ENCODE measurements at places on chromosomes 3 and 15.

- no peak for DNase-seq
Measured at GRCh38 chr3:57689367-57690053, 3.4 kb downstream of the DENND6A start.

- no peak for DNase-seq
Measured at GRCh38 chr3:183117056-183117455, 17.8 kb upstream of the MCCC1 start.

DNA sequence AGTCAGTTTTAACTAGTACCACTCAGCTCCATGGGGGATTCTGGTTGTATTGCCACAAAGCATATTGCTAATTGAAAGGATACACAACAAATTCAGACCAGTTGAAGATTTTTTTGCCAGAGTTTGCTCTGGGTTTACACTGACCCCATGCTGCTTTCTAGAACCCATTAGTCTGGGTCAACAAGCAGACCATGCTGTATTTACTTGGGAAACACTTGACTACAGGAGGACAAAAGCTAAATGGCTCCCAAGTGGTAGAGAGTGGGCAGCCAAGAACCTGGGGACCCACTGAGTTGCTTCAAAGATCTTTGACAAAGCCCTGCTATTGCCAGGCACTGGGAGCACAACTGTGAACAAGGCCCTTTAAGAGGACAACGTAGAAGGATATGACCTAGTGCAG lies 86.8 kb upstream of the PSMD6 start:
- no peak for DNase-seq

GRCh38 chr15:91520850-91521249 lies 332.7 kb upstream of the SLCO3A1 start:
- DNase-seq = no peak

GRCh38 chr3:52313774-52314188 lies 2.3 kb upstream of the DNAH1 start:
- DNase-seq = no peak

- DNase-seq = no peak
Measured at GRCh38 chr3:23219552-23219951, 16.4 kb downstream of the UBE2E2 start.

- no peak for DNase-seq
Measured at GRCh38 chr3:173869766-173870165, 472.2 kb downstream of the NLGN1 start.

DNA sequence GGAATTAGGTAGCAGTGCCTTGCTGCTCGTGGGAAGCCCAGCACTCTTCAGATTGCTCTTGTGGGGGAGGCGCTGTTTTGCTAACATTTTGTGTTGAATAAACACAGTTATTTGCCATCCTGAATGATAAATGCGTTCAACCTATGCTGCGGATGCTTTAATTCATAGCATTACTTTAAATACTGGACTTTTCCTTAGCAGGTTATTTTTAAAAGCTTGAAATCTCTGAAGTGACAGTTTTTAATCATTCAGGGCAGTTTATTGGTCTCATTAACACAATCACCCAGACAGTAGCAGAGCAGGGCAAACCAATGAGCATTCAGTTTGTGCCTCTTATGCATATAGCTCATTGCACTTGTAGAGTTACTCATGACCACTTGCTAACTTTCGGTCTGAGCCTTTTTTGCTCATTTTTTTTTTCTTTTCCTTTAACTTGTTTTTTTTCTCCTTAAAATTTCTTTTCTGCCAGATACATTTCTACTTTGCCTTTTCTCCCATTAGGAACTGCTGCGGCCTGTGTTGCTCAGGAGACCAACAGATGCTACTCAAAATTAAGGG lies 5.2 kb downstream of the CACNA2D3 start:
- DNase-seq = no peak

DNA sequence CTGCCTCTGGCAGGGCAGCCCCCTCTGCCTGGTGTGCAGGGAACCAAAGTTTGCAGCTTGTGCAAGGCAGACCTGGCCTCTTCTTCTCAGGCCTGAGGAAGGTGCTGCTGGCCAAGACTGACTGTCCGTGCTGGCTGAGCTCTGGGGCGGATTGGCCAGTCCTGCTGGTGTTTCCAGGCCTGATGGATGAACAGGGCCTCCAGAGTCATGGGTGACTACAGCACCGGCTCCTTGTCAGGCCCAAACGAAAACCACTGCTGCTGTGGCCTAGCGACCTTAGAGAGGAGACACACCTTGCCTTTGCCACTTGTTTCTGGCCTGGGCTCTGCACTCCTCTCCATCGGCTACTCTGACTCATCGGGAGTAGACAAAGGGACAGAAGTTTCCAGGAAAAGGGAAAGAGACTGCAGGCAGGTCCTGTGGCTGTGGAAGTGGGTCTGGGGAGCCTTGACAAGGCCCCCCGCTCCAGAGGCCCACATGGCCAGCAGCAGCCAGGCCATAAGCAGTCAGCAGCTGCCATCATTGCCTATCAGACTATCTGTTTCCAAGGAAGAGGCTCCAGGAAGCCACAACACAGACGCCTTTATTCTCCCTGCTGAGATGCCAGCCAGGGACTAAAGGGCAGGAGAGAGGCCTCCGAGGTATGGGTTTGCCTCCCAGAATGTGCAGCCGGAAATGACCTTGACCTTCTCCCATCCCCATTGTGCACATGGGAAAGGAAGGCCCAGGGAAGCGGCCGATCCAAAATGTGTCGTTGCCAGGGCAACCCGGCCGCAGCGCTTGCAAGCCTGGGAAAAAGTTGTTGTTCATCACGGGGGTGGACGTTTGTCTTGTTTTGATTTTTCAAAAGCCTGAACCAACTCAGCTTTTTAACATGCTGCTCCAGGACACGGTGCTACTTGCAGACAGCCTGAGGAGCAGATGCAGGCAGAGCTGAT lies 160.5 kb downstream of the CHSY1 start:
- DNase-seq = no peak

DNA sequence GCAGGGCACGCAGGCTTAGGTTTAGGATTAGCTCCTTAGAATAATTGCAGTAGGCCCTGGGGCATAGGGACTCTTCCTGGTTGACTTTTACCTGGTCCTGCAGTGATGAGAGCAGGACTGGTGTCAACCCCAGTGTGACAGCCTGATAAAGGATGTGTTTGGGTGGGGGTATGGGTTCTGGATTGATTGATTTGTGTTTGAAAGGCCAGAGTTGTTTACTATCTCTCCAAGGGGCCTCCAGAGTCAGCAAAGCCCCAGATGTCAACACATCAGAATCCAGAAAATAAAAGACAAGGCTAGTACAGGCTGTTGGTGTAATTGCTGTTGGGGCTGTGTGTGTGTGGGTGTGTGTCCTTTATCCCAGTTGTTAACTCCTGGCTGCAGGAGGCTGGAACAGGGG lies 122.3 kb downstream of the CHRNA7 start:
- no peak for DNase-seq

GRCh38 chr3:149494759-149495580 lies 20.5 kb downstream of the TM4SF4 start:
- peak; percentile 40 for DNase-seq

GRCh38 chr3:40116478-40117177 lies 192.9 kb upstream of the EIF1B start:
- peak; percentile 79 for DNase-seq

GRCh38 chr15:85766001-85766831 lies 28.5 kb downstream of the KLHL25 start:
- DNase-seq = peak; percentile 17

GRCh38 chr3:183845090-183845489 lies 19.7 kb upstream of the MAP6D1 start:
- DNase-seq = no peak

- no peak for DNase-seq
Measured at GRCh38 chr3:133283958-133284807, 115.7 kb upstream of the BFSP2 start.

DNA sequence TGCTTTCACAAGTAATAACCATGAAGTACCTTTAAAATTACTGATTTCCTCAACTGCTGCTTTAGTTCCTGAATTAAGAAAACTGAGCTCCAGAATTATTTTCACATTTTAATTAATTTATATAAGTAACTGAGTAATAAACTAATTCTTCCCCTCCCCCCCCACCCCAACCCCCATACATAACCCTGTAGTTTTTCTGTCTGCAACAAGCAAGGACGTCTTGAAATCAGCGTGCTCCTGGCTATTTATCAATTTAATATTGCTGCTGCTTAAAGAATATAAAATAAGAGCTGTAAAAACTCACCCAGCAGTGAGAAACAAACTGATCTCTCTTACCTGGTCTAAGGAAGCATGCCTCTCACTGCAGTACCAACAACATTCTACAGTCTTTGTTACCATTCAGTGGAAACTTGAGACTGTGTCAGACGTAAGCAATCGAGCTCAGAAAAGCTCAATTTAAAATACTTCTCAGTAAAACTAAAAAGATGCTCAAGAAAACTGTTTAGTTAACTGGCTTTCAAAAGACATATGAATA lies 121.0 kb downstream of the TFDP2 start:
- peak; percentile 75 for DNase-seq

DNA sequence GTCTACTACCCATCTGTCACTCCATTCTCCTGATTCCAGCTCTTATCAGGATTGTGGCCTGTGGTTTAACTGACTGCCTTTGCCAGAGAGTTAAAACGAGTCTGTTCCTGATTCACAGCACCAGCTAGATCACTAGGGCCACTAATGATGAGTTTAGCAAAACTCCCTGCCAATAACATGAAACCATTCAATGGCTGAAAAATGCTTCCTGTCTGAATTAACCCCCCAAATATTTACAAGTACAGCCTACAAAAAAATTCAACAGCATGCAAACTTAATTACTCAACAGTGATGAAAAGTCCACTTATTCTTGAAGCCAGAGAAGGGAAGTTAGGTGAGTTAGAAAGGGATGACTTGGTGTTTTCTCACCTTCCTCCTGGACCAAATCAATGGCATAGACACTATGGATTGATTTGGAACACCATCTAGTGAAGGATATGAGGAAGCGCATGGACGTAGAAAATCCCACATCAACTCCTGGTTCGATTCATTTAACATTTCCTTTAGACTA lies 141.4 kb downstream of the TGFBR2 start:
- DNase-seq = peak; percentile 68

DNA sequence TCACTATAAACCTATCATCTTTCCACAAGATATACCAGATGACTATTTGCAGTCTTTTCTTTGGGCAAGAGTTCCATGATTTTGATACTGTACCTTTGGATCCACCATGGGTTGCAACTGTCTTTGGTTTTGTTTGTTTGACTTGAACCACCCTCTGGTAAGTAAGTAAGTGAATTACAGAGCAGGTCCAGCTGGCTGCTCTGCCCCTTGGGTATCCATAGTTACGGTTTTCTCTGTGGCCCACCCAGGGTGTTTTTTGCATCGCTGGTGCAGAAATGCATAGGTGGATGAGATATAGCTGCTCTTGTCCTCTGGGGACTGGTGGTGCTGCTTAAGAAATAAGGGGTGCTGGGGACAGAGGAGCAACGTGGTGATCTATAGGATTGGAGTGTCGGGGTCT lies 33.8 kb downstream of the CHDH start:
- DNase-seq = no peak

GRCh38 chr3:126867190-126867862 lies 115.6 kb upstream of the PLXNA1 start:
- no peak for DNase-seq

- DNase-seq = no peak
Measured at GRCh38 chr15:84703808-84704207, 12.1 kb downstream of the SEC11A start.

DNA sequence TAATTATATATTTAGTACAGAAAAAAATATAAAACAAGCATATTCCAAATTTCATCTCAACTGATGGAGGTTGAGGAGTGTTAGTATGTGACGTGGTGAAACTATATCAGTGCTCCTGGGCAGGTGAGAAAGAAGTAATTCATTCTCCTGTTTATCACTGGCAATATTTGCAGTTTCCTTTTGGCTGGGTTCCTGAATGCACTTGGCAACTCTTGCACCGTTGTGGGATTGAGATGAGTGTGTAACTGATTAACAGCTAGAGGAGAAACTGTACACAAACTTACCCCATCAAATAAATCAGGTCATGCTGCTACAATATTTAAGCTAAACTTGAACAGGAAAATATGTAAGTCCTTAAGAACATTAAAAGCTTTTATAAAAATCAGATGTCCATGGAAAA lies 2.1 kb upstream of the ATP13A4 start:
- DNase-seq = no peak

GRCh38 chr3:104514371-104514770 lies 852.3 kb upstream of the ALCAM start:
- DNase-seq = no peak

- DNase-seq = no peak
Measured at GRCh38 chr3:120649830-120650233, 32.2 kb downstream of the HGD start.

- DNase-seq = no peak
Measured at GRCh38 chr3:10883478-10884234, 67.6 kb downstream of the SLC6A11 start.

GRCh38 chr3:158539414-158540014 lies 31.5 kb upstream of the MLF1 start:
- peak; percentile 31 for DNase-seq

- peak; percentile 68 for DNase-seq
Measured at GRCh38 chr15:101188637-101189408, 63.0 kb downstream of the CHSY1 start.

- no peak for DNase-seq
Measured at GRCh38 chr3:115022199-115022598, 124.9 kb downstream of the ZBTB20 start.

GRCh38 chr15:63539521-63539920 lies 35.1 kb downstream of the USP3 start:
- DNase-seq = no peak

- no peak for DNase-seq
Measured at GRCh38 chr15:42010434-42010833, 10.4 kb downstream of the PLA2G4E start.

DNA sequence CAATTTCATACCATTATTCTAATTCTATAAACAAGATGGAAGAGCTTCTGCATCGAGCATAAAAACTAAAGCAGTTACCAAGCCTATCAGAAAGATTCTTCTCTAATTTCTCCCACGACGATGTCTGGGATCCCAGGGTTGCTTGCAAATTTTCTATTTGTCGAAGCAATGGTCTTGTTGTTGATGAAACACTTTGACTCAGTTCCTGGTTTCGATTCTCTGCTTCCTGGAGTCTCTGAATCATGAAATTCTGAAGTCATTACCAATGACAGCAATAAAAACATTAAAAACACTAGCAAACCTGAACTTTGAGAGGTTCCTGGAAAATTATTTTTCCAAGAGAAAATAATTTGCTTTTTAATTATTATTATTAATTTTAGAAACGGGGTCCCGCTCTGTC lies 18.7 kb downstream of the TMF1 start:
- DNase-seq = no peak

DNA sequence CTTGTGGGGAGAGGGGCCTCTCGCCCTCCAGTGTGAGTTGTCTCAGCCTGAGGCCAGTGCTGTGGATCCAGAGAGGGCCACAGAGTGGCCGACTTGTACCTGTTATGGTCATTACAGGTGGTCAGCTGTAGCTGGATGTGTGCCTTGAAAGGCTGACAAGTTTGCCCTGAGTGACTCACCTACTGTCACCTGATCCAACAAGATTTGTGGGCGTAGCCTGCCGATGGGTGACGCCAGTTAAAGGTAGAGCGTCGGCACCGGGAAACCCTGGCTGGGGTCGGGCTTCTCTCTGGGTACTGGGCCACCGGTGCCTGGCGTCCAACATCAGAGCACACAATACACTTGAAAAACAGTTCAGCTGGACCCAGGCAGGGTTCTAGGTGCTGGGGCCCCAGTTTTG lies 2.8 kb upstream of the ISG20 start:
- DNase-seq = no peak

Data from kidney glomerular epithelial cell (primary cell).